ENCODE measurements at places on chromosomes 2 and 18. TPM values are rescaled to one million over a fixed set of nuclear protein-coding genes. Genes with fewer than 3 reads are reported as not detected.

Gene MAP2
- total RNA-seq, result 13.2 TPM

Gene BOLL
- not detected for total RNA-seq

Gene ASB18
- not detected for total RNA-seq

Gene SP5
- not detected for total RNA-seq

Gene CHCHD5
- total RNA-seq, result 10.6 TPM

Gene PCARE
- not detected for total RNA-seq
